Stimulated activated naive CD8-positive, alpha-beta T cell treated with anti-CD3 and anti-CD28 coated beads, Interleukin-15, Interleukin-2, amounts not matched to agents 100 U/mL and 50 U/mL, for 24 hours (primary cell): ENCODE measurements at places on chromosomes 6 and 20.

GRCh38 chr6:72371473-72371872 is 250.4 kb upstream of the KCNQ5 start:
- no peak for DNase-seq

DNA sequence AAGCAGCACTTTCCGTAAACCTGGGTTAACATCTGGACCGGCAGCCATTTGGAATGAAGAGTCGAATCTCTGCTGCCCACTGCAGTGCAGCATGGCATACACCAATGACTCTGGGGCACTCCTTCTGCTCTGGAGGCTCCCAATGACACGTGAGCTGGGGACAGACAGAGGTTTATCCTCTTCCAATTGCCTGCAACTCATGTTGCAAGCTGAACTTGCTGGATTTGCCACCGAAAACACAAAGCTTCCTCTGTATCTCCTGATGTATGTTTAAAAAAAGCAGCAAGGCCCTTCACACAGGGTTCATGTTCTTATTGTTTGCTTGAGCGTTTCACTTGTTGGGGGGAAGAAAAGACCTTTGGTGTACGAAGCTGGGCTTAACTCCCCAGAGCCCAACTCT is 10.8 kb downstream of the NCOA5 start:
- no peak for DNase-seq

DNA sequence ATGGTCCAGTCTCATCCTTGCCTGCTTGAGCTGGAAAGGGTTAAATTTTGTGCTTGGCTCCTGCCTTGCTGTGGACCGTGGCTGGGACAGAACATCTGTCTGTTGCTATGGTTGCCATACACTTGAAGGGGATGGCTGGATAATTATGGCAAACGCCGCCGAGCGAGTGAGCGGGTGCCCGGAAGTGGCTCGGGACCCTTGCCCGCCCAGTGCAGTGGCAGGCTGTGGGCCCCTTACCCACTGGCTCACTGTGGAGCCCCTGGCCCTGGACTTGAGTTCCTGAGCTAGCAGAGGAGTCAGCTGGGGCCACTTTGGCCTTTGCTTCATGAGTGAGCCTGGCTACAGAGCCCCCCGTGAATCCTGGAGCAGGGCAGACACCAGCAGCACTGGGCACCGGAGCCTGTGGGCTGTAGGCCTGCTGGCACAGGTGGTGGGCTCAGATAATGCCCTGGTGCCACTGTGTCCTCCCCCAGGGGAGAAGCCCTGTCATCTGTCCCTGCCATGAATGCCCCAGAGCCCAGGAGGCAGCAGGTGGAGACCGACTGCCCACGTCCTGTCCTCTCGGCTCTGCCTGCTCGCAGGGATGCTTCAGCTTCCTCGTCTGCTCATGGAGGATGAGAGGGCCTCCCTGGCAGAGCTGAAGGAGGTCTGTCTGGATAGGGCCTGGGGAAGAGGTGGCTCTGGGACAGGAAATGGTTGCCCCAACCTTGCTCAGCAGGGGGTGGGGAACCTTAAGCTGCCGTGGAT is 25.5 kb upstream of the NOL4L start:
- no peak for DNase-seq

GRCh38 chr6:72894091-72894490 is 272.2 kb downstream of the KCNQ5 start:
- no peak for DNase-seq

DNA sequence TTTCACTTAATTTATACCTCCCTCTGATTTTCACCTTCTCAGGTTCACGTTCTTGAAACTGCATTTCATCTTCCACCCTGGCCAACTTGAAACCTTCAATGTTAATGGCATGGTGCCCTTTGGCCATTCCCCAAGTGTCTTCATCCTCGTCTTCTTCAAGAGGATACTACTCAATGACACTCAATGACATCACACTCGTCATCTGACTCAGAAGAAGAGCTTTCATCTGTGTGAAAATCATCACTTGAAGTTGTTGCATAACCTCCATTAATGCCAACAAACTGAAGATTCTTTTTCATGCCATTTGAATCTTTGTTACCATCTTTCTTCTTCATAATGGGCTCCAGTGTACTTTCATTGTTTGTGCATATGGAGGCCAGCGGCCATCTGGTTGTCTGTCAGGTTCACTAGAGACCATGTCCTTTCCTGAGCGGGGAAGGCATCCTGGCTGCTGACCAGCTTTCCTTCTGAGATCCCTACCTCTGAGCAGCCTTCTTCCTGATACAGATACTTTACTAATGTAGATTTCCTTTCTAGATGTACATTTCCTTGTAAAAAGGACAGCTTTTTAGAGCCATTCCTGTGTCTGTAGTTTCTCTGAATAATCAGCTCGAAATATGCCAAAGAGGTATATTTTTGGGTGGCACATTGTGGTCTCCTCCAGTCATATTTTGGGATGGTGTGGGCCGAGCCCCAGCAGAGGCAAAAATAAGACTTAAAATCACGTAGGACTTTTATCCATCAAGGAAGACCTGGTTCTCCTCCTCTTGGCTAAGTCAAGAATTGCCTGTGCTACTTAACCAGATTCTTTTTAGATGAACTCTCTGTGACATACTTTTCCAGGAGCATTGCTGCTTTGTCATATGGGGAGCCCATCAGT is 21.3 kb downstream of the TRMT6 start:
- no peak for DNase-seq
